KBM-7 (cell line): ENCODE measurements at places on chromosomes 3 and 15.

DNA sequence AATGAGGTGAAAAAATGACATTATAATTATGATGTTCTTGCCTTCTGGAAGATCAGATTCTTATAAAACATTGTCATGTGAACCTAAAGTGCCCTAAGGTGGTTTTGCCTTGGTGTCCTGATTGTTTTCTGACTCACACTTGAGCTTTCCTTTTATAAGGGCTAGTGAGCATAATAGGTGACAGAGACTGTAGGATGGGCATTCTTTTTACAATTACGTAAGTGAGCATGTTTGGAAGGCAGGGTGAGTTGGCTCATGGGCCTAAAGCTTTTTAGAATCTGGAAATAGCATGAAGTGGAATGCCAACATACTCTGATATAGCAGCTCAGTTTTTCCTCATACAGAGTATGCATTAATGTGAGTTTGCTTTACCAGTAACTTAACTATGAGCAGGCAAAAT is 41.2 kb downstream of the CRYBG3 start:
- no peak for DNase-seq

DNA sequence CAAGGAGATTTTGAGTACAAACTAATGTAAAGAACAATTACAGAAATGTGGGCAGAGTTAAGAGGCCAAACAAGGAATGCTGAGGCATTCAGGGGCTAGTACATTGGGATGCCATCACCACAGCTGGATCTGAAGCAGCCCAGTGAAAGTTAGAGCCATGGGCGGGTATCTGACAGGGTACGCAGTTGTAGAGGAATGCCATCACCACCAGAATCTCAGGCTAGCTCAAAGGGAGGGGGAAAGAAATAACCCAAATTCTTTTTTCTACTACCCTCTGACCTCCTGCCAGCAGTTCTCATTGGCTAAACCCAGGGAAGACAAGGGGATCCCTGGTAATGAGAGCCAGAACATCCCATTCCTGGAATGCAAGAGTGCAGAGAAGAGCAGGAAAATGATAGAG is 9.0 kb upstream of the TSC22D2 start:
- DNase-seq = no peak

DNA sequence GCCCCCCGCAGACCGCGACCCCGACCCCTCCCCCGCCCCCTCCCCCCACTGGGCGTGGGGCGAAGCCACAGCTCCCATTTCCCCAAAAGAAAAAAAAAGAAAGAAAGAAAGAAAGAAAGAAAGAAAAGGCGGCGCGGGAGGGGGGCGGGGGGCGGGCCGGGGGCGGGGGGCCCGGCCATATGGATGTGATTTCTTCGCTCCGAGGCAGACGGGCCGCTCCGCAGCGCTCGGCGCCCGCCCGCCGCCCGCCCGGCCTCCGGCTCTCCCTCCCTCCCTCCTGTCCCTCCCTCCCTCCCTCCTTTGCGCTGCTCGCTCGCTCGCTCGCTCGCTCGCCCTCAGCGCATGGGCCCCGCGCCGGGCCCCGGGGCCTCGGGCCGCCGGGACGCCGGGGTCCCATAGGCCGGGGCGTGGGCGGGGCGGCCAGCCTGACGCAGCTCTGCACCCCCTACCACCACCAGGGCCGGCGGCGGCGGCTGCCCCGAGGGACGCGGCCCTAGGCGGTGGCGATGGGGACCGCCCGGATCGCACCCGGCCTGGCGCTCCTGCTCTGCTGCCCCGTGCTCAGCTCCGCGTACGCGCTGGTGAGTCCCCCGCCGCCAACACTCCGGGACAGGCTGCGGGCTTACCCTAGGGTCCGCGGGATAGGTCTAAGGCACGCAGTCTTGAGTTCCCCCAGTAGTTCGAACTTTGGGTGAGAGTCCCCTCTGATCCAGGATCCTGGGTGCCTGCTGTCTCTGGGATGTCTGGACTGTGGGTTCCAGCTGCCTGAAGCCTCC is 5.7 kb downstream of the PTH1R start:
- no peak for DNase-seq

DNA sequence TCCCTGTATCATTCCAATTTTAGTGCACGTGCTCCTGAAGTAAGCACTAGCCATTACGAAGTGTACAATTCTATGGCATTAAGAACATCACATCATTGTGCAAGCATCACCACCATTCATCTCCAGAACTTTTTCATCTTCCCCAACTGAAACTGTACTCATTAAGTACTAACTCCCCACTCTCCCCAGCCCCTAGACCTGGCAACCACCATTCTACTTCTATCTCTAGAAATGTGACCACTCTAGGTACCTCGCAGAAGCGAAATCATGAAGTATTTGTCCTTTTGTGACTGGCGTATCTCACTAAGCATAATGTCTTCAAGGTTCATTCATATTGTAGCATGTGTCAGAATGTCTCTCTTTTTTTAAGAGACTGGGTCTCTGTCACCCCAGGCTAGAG is 11.4 kb downstream of the PPP1R2 start:
- no peak for DNase-seq
